ENCODE measurements at places on chromosomes 6 and 20.
A peak's percentile ranks its signal among the peaks of the same experiment; 100 is the strongest.

DNA sequence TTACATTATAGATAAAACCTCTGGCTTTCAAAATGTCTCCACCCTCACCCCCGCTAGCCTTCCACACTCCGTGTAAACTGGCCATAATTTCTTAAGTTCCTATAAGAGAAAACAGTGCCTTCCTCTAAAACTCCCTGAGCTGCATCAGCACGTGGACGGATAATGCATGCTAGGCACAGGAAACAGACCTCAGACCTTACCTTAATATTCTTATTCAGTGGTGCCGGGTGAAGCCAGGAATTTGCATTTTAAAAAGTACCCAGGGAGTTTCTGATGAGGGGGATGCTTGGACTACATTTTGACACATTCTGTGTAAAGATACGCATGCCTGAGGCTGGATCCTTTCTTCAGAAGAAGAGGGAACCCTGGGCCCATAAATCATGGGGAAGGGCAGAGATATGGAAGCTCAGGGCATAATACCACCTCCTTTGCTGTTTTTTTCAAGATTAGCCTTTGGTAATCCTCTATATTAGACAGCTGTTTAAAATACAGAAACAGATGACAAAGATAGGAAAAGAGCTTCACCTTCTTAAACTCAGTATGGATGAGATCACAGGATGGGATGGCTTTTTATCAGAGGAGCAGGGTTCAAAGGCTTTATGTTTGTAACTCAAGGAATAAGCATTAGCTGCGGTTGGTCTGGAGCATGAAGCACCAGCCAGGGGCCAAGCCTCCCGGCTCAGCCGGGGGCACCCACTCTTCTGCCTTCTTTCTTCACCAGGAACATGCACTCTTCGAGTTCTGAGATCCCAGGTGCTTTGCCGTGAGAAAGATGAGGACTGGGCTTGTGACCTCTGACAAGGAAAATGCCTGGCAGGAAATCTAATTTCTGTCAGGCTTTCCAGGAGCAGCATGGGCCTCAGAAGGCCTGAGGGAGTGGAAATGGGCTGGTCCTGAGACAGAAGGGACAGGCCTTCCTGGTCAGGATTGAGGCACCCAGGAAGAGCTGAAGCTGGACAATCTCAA, 218.1 kb upstream of the SOX4 start:
- DNase-seq, result peak; percentile 56

GRCh38 chr6:53458105-53458866, 86.6 kb downstream of the GCLC start:
- no peak for DNase-seq

- DNase-seq, result no peak
Measured at GRCh38 chr6:106253172-106253571, 72.4 kb downstream of the ATG5 start.

- DNase-seq, result no peak
Measured at GRCh38 chr6:140909156-140909555, 1223.6 kb upstream of the GJE1 start.

GRCh38 chr20:62120990-62121775, 1.1 kb upstream of the LSM14B start:
- DNase-seq, result no peak

- DNase-seq, result no peak
Measured at GRCh38 chr20:15918631-15919030, 654.6 kb downstream of the KIF16B start.

DNA sequence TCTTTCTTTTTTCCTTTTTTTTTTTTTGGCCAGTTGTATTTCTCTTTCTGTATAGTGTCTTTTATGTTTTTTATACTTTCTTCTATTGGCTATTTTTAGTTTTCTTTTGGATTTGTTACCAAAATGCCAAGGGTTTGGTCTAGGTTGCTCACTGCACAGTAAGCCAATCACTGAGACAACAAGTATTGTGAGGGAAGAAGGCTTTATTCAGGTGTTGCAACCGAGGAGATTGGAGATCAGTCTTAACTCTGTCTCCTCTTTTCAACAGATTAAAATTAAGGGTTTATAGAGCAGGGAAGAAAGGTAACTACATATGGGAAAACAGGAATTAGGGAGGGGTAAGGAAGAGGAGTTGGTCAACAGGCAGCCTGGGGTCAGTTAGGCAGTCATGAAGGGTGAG, 10.1 kb upstream of the TRIM26 start:
- no peak for DNase-seq

GRCh38 chr20:44204156-44204831, 6.3 kb downstream of the OSER1 start:
- DNase-seq, result no peak

DNA sequence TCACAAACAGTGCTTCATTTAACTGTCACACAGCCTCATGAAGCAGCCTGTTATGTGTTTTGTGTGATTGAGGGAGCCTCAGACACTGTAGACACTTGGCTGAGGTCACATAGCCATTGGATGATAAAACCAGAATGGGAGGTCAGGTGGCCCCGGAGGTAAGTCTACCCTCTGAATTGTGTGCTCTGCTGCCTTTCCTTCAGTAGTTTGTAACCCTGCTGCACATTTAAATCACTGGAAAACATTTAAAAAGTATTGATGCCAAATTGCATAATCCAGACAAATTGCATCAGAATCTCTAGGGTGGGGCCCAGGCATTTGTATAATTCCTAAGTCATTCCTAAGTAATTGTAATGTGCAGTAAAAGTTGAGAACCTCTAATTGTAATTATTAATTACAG, 85.2 kb upstream of the ECI2 start:
- DNase-seq, result no peak

- no peak for DNase-seq
Measured at GRCh38 chr6:31572041-31572911, at the start of gene LTA. LTA (plus strand) TSS chr6:31572289; CDS start chr6:31572743, 454 bp downstream.

DNA sequence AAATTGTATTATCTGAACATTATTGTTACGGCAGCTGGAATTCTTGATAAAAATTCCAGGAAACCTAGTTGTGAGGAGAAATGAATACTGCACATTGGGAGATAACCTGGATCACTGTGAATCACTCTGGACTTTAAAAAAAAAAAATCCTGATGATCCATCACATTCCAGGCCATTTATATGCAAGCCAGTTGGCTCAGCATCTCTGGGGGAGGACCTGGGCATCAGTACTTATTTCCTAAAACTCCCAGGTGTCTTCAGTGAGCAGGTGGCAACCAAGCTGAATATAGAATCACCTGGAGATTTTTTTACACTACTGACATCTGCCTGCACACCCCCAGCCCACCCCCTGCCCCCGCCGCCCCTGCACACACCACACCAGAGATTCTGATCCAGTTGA, 39.1 kb upstream of the SIRT5 start:
- DNase-seq, result no peak

GRCh38 chr20:63382551-63383300, 21.6 kb upstream of the CHRNA4 start:
- DNase-seq, result no peak

DNA sequence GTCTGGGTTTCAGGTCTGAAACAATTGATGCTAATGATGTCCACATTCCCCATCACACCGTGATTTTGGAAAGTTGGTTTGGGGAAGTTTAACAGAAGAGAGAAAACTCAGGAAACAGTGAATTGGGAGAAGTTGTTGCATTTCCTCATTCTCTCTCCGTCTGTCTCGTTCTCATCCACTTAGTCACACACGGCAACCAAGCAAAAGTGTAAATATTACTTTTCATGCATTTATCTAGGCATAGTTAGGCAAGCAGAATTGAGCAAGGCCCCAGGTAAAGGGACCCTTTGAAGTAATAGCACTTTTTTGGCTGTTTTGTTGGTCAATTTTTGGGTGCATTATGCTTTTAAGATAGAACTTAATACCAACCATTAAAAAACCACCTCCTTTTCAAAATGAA, 137.0 kb upstream of the SULF2 start:
- no peak for DNase-seq

- DNase-seq, result no peak
Measured at GRCh38 chr20:2847802-2848201, 7.3 kb downstream of the VPS16 start.

GRCh38 chr6:24907919-24908649, 27.7 kb downstream of the RIPOR2 start:
- DNase-seq, result no peak

DNA sequence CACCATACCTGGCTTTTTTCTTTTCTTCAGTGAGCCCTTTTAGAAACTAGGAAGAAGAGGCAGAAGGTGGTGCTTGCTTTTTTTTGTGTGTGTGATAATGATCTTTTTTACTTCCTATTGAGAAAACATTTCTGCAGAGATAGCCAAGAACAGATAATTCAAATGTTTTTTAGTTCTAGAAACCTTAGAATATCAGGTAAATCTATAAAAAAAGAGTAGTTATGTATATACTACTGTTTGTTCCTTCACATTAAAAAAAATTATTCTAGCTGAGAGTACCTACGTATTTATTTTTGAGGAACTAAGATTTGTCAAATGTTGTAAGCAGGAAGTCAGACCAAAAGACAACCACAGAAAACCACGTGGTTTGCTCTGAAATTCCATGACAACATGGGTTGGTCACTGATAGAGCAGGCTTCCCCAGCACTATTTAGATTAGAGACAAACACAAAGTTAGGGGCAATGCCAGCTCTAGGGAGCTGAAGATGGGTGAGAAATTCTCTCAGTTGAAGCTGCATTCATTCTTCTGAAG, 12.8 kb downstream of the STK4 start:
- DNase-seq, result no peak

- no peak for DNase-seq
Measured at GRCh38 chr6:146292506-146292905, 251.1 kb upstream of the RAB32 start.

GRCh38 chr20:23257848-23258746, 92.5 kb upstream of the NXT1 start:
- DNase-seq, result no peak

DNA sequence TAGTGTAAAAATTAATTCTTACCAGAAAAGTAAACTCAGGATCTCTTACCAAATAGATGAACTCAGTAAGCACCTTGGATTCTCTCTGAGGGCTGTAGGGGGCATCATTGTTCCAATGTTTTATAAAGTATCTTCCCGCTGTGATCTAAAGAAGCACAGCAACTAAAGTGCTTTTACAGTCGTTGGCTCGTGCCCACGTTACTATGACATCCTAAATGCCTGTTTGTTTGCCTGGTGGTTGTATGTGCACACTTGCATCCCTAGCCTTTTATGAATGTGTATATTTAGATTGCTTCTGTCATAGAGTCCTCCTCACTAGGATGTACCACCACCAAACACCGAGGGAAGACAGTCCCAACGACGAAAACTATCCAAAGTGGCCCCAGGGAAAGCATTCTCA, 34.5 kb downstream of the SLX4IP start:
- DNase-seq, result peak; percentile 64

DNA sequence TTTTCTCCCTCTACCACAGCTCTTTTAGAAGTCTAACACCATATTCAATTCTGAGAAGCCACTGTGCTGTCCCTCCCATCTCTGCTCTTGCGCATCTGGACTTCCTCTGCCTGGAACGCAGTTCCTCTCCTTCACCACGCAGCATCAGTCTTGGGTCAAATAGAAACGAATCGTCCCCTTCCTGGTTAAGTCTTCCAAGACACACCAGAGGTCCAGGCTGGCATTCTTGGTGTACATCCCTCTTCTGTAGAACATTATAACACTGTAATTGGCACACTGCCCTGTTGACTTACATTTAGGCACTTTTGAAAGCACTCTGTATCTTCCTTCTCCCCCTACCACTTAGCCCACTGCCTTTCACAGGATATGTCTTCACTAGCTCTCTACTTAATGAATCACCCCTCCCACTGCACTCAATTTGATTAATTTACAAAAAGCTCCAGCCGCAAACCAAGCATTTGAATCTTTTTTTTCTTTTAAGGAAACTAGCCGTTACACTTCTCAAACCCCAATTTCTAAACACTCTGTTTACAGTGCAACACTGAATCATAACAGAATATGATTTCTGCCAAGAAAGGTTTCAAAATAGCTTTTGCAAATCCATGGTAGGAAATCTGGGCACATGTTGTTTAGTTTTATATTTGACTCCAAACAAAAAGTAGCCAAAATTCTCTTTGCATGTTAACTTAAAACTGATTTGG, 140.8 kb upstream of the CARMIL1 start:
- no peak for DNase-seq

- no peak for DNase-seq
Measured at GRCh38 chr6:143298071-143298470, 152.4 kb downstream of the ADAT2 start.

DNA sequence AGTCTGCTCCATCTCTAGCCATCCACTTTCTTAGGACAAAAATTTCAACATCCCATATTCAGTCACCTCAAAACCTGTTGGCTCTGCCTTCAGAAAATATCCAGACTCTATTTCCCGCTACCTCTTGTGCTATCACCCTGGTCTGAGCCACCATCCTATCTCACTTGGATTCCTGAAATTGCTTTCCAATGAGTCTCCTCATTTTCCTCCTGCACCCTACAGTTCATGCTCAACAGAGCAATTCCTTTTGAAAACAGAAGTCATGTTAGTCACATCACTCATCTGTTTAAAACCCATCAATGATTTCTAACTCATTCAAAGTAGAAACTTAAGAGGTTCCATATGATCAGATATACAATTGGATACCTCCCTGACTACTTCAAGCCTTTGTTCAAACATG, 229.9 kb downstream of the ADGRG6 start:
- no peak for DNase-seq

GRCh38 chr6:121579478-121579877, 144.0 kb downstream of the GJA1 start:
- no peak for DNase-seq

DNA sequence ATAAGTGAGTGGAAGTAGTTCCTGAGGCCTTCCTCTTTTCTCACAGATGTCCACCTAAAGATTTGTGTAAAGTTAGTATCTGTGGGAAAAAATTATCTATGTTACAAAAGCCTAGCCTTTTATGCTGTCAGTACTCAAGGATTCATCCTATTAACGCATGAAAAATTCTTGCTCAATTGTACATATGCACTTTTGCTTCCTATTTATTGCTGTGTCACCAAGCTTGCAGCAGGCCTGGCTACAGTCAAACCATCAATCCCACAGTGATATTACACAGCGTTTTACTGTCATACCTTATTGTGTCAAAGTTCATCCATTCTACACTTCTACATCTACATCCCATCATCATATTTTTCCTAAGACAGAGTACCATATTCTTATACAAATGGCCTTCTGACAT, 151.1 kb upstream of the PLN start:
- DNase-seq, result no peak

DNA sequence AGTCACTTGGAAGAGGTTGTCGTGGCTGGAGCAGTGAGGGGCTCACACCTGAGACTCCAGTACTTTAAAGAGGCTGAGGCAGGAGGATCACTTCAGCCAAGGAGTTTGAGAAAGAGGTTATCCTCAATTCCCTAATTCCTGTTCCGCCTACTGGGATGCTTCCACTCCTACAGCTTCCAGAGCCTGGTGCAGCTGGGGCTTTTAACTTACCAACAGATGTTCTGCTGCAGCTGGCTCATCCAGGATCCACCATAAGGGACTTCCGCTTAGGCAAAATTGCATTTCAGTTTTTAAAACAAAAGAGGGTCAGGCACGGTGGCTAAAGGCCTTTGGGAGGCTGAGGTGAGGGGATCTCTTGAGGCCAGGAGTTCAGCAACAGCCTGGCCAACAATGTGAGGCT, 59.1 kb upstream of the CDYL start:
- no peak for DNase-seq

- DNase-seq, result no peak
Measured at GRCh38 chr20:59452856-59453255, 151.5 kb upstream of the PHACTR3 start.
